ENCODE measurements at places on chromosomes 3 and 15.

GRCh38 chr3:33044676-33045075, 52.3 kb downstream of the GLB1 start:
- H3K27me3 ChIP-seq = no peaks in the 10 kb centered on the region
- no peak for DNase-seq
- H3K4me3 ChIP-seq = no peak overlapping the region
- H3K4me1 ChIP-seq = no peaks in the 10 kb centered on the region
- no peak overlapping the region for H3K27ac ChIP-seq

DNA sequence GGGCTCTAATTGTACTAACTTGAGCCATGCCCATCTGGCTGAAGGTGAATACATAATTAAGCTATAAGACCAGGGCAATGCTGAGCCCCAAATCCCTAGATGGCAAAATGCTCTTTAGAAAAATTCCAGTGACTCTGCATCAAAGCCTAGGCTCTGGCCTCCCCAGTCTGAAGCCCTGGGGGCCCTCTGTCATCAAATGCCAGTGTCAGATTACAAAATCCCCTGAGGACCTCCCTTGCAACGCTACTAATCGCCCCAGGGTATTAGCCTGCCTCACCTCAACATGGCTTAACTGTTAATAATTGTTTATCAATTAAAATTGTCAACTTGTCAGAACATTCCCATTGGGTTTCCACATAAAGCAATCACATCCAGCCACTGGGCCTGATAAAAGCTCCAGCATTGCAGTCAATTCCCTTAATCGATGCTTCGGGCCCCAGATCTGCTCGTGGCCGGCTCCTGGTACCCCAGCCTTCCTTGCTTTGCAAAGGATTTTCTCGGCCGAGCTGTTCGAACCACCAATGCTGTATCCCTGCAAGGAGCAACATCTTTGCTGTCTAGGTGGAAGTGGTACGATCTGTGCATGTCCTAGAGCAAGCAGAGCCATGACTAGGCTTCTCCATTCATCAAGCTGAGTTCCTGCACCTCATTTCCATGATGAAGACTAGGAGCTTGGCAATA, 151.7 kb downstream of the MEGF11 start:
- DNase-seq = no peak
- H3K27ac ChIP-seq = no peak overlapping the region
- no peak overlapping the region for H3K4me3 ChIP-seq
- H3K4me1 ChIP-seq = no peaks in the 10 kb centered on the region

DNA sequence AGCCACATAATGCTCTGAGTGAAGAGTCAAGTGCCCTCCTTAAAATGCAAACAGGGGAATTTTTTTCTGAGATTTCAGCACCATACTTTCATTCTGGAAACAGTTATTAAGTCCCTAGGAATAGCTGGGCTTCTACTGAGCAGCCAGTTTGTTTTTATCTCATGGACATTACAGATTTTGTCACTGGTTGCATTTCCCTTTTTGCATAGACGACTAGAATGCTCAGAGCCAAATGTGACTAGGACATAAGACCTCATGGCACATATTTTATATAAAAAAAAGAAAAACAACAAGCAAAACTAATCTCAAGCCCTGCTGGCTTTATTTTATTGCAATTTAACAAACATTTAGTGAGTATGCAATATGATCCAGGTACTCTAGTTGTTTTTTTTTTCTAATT, 112.7 kb upstream of the NANOGP8 start:
- DNase-seq = no peak
- no peak overlapping the region for H3K27ac ChIP-seq
- no peaks in the 10 kb centered on the region for H3K36me3 ChIP-seq
- H3K4me3 ChIP-seq = no peak overlapping the region
- no peaks in the 10 kb centered on the region for H3K27me3 ChIP-seq
- no peaks in the 10 kb centered on the region for H3K4me1 ChIP-seq

DNA sequence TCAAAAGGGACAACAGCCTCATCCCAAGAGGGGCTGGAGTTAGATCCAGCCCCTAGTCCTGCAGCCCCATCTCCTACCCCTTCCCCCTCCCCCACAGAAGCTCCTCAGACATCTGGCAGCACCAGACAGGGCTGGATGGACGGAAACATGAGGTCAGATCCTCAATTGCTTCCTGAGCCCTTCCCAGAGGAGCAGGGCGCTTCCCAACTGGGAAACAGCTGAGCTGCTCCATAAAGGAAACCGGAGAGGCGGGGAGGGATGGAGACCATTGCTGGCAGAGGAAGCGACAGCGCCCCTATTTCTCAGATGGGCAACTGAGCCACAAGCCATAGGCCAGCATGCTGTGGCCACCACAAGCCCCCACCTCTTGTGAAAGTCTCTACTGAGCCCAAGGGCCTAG, 18.3 kb upstream of the CYP11A1 start:
- H3K4me3 ChIP-seq = no peak overlapping the region
- H3K36me3 ChIP-seq = no peaks in the 10 kb centered on the region
- peaks cover 72% of the 10 kb centered on the region for H3K4me1 ChIP-seq
- peak overlapping the region; percentile 88 for H3K27ac ChIP-seq
- no peak for DNase-seq

- no peaks in the 10 kb centered on the region for H3K27me3 ChIP-seq
- DNase-seq = no peak
- no peak overlapping the region for H3K27ac ChIP-seq
Observed at GRCh38 chr3:72390841-72391240, 457.4 kb downstream of the SHQ1 start.

DNA sequence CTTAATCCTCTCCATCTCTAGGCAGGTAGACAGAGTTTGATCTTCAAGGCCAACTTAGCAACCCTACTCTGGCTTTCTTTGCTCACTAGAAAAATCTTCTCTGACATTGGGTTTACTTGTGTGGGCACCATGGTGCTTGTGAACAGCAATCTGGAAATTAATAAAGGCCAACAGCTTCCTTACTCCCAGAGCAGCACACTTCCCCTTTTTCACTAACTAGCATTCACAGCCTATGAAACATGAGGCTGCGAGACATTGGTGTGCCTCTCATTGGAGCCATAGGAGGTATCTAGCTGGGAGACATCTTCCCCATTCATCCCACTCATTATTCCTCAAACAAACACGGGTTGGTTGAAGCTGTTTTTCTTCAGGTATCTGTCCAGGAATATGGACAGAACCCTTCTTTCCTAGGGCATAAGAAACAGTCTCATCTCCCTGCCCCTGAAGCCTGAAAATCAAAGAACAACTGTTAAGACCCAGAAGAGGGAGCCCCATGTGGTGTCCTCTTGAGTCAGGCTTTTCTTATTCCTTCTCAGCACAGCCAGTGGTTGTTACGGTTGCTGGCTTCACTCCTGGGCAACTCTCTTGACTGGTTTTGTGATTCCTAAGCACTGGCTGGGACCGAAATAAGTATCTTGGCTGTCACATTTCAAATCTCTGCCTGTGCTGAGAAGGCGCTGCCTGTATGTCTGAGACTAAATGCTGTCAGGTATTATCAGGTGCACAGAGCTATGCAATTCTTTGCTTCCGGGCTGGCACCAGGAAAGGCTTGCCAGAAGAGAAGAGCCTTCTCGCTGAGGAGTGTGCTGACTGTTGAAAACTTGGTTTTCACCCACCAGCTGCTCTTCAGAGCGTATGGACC, 194.4 kb downstream of the FEZF2 start:
- no peak overlapping the region for H3K4me3 ChIP-seq
- no peaks in the 10 kb centered on the region for H3K27me3 ChIP-seq
- DNase-seq = no peak
- H3K4me1 ChIP-seq = no peaks in the 10 kb centered on the region
- H3K36me3 ChIP-seq = no peaks in the 10 kb centered on the region

GRCh38 chr3:122961146-122961545, 66.4 kb downstream of the SEMA5B start:
- H3K4me3 ChIP-seq = no peak overlapping the region
- no peak overlapping the region for H3K27ac ChIP-seq
- no peaks in the 10 kb centered on the region for H3K36me3 ChIP-seq
- H3K4me1 ChIP-seq = 0 out of 2 replicates have a peak, but pooled peaks cover 5% of the 10 kb centered on the region

DNA sequence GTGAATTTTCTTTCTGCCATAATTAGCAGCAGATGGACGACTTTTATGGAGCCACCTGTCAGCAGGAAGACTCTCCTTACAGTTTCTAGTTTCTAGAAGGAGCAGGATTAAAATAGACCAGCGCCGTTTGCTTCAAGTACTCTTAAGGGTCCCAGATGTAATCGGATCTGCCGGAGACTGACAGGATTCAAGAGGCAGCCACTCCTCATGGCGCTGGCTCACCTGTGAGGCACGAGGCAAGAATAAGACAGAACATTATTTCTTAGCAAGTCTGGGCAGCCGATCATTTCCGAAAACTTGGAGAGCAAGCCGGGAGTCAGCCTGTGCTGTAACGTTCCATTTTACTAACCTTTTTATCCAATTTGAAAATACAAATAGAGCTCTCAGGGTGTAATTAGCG, 410.4 kb upstream of the RORA start:
- peaks cover 38% of the 10 kb centered on the region for H3K27me3 ChIP-seq
- no peak overlapping the region for H3K27ac ChIP-seq
- no peak for DNase-seq
- H3K4me3 ChIP-seq = no peak overlapping the region
- H3K4me1 ChIP-seq = no peaks in the 10 kb centered on the region

DNA sequence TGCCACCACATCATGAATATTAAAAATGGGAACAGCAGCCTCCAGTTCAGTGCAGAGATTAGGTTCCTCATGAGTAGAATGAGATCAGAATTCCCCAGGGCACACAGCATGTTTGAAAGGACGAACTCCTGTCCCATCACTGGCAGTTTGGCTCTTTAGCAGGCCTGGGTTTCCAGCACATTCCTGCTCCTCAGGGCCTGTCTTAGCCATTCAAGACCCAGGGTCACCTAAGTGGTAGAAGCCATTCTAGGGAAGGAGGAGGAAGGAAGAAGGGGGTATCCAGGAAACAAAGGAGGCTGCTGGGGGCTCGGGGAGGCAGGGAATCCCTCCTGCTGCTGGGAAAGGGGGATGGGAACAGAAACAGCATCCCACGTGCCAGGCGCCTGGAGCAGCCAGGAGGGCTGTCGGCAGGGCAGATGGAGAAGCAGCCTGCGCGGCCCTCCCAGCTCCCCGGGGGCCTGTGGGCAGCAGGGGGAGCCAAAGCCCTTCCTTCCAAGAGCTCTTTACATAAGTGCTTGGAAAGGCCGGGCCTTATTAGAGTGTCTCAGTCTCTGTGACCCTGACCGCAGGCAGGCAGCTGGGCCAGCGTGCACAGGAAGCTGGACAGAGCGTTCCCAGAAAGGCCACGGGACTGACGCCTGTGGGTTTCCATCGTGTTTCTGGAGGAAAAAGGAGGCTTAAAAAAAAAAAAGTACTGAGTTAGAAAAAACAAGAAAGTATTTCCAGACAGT, 24.7 kb downstream of the LOXL1 start:
- peaks cover 9% of the 10 kb centered on the region for H3K4me1 ChIP-seq
- H3K4me3 ChIP-seq = no peak overlapping the region
- peak; percentile 79 for DNase-seq
- H3K36me3 ChIP-seq = peaks cover 23% of the 10 kb centered on the region
- H3K27ac ChIP-seq = no peak overlapping the region
- H3K27me3 ChIP-seq = no peaks in the 10 kb centered on the region

DNA sequence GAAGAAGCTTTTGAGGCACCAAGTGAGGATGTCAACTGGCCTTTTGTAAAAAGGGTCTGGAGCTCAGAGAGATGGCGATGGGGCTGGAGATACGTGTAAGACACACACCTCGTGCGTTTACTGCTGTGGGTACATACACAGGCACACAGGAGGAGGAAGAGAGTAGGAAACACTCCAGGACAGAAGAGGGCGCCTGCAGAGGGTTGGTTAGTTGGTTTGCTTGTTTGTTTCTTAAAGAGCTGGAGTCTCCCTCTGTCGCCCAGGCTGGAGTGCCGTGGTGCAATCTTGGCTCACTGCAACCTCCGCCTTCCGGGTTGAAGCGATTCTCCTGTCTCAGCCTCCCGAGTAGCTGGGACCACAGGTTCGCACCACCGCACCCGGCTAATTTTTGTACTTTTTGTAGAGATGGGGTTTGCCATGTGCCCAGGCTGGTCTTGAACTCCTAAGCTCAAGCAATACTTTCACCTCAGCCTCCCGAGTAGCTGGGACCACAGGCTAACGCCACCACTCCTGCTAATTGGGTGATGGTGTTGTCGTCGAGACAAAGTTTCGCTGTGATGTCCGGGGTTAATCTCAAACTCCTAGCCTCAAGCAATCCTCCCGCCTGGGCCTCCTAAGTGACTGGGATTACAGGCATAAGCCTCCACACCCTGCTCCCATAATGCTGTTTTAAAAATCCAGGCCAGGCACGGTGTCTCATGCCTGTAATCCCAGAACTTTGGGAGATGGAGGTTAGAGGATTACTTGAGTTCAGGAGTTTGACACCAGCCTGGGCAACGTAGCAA, 1.3 kb upstream of the PRR20G start:
- H3K36me3 ChIP-seq = no peaks in the 10 kb centered on the region
- H3K27ac ChIP-seq = no peak overlapping the region
- no peaks in the 10 kb centered on the region for H3K4me1 ChIP-seq
- no peak overlapping the region for H3K4me3 ChIP-seq
- H3K27me3 ChIP-seq = peaks cover 8% of the 10 kb centered on the region

- no peaks in the 10 kb centered on the region for H3K27me3 ChIP-seq
- no peak overlapping the region for H3K27ac ChIP-seq
- H3K4me1 ChIP-seq = no peaks in the 10 kb centered on the region
- no peak overlapping the region for H3K4me3 ChIP-seq
- DNase-seq = no peak
Observed at GRCh38 chr3:173793963-173794362, 396.4 kb downstream of the NLGN1 start.

DNA sequence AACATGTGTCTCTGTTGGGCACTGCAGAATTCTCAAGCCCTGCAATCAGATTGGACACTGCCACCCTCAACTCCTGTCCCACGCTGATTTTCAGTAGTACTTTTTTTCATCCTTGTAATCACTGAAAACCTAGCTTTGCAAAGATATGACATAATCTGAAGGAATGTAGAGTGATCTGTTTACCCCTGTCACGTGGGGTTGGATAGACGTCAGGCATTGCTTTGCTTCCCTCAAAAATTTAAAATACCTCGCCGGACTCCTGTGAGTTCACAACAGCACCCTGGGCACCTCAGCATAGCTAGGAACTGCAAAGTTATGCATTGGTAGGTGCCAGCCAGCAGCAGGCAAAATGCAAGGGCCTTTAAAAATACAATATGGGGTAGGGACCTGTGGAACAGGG, 71.1 kb upstream of the OXTR start:
- peak; percentile 39 for DNase-seq
- no peaks in the 10 kb centered on the region for H3K36me3 ChIP-seq
- H3K4me1 ChIP-seq = no peaks in the 10 kb centered on the region
- H3K27ac ChIP-seq = no peak overlapping the region

- H3K36me3 ChIP-seq = no peaks in the 10 kb centered on the region
- DNase-seq = no peak
- no peak overlapping the region for H3K27ac ChIP-seq
- H3K4me3 ChIP-seq = no peak overlapping the region
- H3K4me1 ChIP-seq = no peaks in the 10 kb centered on the region
- peaks cover 3% of the 10 kb centered on the region for H3K27me3 ChIP-seq
Observed at GRCh38 chr3:54178376-54178775, 56.0 kb downstream of the CACNA2D3 start.

DNA sequence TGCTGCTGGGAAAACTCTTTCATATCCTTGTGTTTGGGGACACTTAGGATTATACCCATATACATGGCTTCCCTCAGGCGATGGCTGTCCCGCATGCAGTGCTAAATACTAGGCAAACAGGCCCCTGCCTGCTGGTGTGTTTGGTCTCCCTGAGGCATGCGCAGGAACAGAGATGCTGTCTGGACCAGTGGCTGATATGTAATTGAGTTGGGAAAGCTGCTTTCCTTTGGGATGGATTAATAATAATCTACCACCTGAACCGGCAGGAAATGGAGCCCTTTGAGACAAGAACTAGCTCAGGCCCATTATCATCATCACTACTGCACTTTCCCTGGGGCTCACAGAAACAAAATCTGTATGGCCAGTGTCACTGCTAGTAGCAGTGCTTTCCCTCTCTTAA, 18.0 kb downstream of the ZDHHC3 start:
- DNase-seq = no peak
- H3K4me1 ChIP-seq = peaks cover 54% of the 10 kb centered on the region
- no peak overlapping the region for H3K4me3 ChIP-seq
- H3K27me3 ChIP-seq = no peaks in the 10 kb centered on the region

Data from PC-9 (cell line).